Activated CD4-positive, alpha-beta T cell treated with anti-CD3 and anti-CD28 coated beads, Interleukin-2, amount 10 ng/mL, durations not matched to agents 7 days and 5 days (primary cell): ENCODE measurements at places on chromosomes 5 and 9. TPM values are rescaled to one million over a fixed set of nuclear protein-coding genes. Genes with fewer than 3 reads are reported as not detected.

CDH10 gene
- not detected for total RNA-seq

GRCh38 chr5:140208065-140208464 lies 33.1 kb downstream of the CYSTM1 start:
- no peaks in the 10 kb centered on the region for H3K27me3 ChIP-seq
- H3K4me3 ChIP-seq = no peak overlapping the region
- H3K36me3 ChIP-seq = no peaks in the 10 kb centered on the region
- no peak for DNase-seq
- no peak overlapping the region for H3K27ac ChIP-seq

DNA sequence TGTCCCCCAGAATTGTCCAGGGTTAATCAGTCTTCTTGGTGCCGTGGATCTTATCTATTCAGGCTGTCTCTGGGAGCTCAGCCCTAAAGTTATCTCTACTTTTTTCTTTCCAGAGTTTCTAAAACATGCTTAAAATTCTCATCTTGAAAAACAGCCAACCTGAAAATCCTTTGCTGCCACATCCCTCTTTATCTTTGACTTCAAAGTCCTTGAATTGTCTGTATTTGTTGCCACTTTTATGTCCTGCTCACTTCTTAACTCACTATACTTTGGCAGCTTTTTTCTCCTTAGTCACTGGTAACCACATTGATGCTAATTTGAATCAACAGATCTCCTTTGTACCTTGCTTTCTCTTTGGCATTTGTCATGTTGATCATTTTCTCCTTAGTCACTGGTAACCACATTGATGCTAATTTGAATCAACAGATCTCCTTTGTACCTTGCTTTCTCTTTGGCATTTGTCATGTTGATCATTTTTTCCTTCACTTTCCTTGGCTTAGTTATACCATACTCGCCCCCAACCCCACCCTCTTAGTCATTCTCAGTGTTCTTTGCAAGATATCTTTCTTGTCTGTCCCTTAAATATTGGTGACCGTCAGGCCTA lies 8.5 kb downstream of the DMXL1 start:
- H3K4me3 ChIP-seq = no peak overlapping the region
- H3K27ac ChIP-seq = peak overlapping the region; percentile 79
- H3K4me1 ChIP-seq = peaks cover 36% of the 10 kb centered on the region
- H3K27me3 ChIP-seq = no peaks in the 10 kb centered on the region
- no peak for DNase-seq
- peaks cover 4% of the 10 kb centered on the region for H3K36me3 ChIP-seq

GRCh38 chr5:160792732-160793529 lies 59.1 kb downstream of the ATP10B start:
- no peak overlapping the region for H3K4me3 ChIP-seq
- no peaks in the 10 kb centered on the region for H3K4me1 ChIP-seq
- H3K27ac ChIP-seq = no peak overlapping the region
- peaks cover 3% of the 10 kb centered on the region for H3K27me3 ChIP-seq

- H3K4me1 ChIP-seq = no peaks in the 10 kb centered on the region
- H3K4me3 ChIP-seq = no peak overlapping the region
- DNase-seq = no peak
- no peak overlapping the region for H3K27ac ChIP-seq
- H3K27me3 ChIP-seq = peaks cover 2% of the 10 kb centered on the region
These were observed 265.4 kb upstream of the KLF9 start for GRCh38 chr9:70679845-70680244.

DNA sequence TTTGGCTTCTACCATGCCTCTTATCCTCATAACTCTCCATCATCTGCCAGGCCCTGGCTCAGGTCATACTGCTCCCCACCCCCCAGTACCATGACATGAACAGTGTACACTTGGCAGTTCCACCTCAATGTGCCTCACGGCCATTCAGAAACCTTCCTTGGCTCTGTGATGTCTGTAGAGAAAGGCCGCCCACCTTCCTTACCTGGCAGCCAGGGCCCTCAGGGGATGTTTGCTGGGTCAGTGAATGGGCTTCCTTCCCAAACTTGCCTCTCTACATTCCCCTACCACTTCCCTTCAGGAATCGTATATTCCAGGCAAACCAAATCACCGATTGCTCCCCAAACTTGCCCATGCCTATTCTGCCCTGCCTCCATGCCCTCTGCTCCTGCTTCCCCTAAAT lies 101.1 kb downstream of the PSD2 start:
- no peaks in the 10 kb centered on the region for H3K36me3 ChIP-seq
- no peak overlapping the region for H3K4me3 ChIP-seq
- H3K4me1 ChIP-seq = no peaks in the 10 kb centered on the region
- peaks cover 18% of the 10 kb centered on the region for H3K27me3 ChIP-seq
